Left ventricle myocardium inferior (tissue), 1 donor: ENCODE measurements at places on chromosomes 11 and 22. TPM values are rescaled to one million over a fixed set of nuclear protein-coding genes. Genes with fewer than 3 reads are reported as not detected.

PATZ1 gene
- total RNA-seq, result 13.2 TPM

C1QTNF6 gene
- total RNA-seq, result 1.3 TPM

HTR3A gene
- total RNA-seq, result not detected

TRIM34 gene
- 1.7 TPM for total RNA-seq

KBTBD3 gene
- total RNA-seq, result 13.8 TPM

TAF6L gene
- 8.0 TPM for total RNA-seq

CD248 gene
- total RNA-seq, result 12.3 TPM

VWCE gene
- total RNA-seq, result 0.77 TPM

FBLN1 gene
- total RNA-seq, result 82.8 TPM

UQCC3 gene
- 6.9 TPM for total RNA-seq

TENM4 gene
- total RNA-seq, result 0.63 TPM

WT1 gene
- 2.0 TPM for total RNA-seq

DEPDC7 gene
- 0.55 TPM for total RNA-seq

NXPE1 gene
- total RNA-seq, result not detected

LYVE1 gene
- 41.1 TPM for total RNA-seq

DDIAS gene
- 0.58 TPM for total RNA-seq

PNPLA5 gene
- total RNA-seq, result not detected

MMP27 gene
- total RNA-seq, result not detected

SCGB1C1 gene
- total RNA-seq, result not detected

SORL1 gene
- 7.1 TPM for total RNA-seq

APOBEC3C gene
- 25.1 TPM for total RNA-seq

MS4A3 gene
- not detected for total RNA-seq

GSTT4 gene
- total RNA-seq, result not detected

SLC6A5 gene
- total RNA-seq, result not detected

MPPED1 gene
- total RNA-seq, result not detected

BDNF gene
- total RNA-seq, result 3.1 TPM

OR52R1 gene
- total RNA-seq, result not detected

YPEL4 gene
- total RNA-seq, result 0.55 TPM

TUBA8 gene
- 253 TPM for total RNA-seq

HEPHL1 gene
- total RNA-seq, result not detected

CHADL gene
- 10.3 TPM for total RNA-seq

APOL3 gene
- total RNA-seq, result 21.3 TPM

MB gene
- 16,708 TPM for total RNA-seq

VSTM5 gene
- not detected for total RNA-seq

ARHGAP8 gene
- not detected for total RNA-seq

BBOX1 gene
- not detected for total RNA-seq

RTN4RL2 gene
- 1.3 TPM for total RNA-seq

OR4D5 gene
- total RNA-seq, result not detected

IL17REL gene
- total RNA-seq, result not detected

SHISA8 gene
- total RNA-seq, result 2.2 TPM

KCNK7 gene
- total RNA-seq, result 0.85 TPM

RBFOX2 gene
- 75.4 TPM for total RNA-seq

DAGLA gene
- total RNA-seq, result 3.2 TPM
